ENCODE measurements at places on chromosomes 2 and 18.

GRCh38 chr2:182585001-182585400 is 131.1 kb upstream of the DNAJC10 start:
- no peak for DNase-seq

- DNase-seq: no peak
These were observed 110.0 kb upstream of the FZD7 start for GRCh38 chr2:201923436-201924328.

GRCh38 chr18:9971313-9971920 is 57.6 kb downstream of the VAPA start:
- peak; percentile 39 for DNase-seq

GRCh38 chr2:238171575-238172187 is 12.9 kb downstream of the ERFE start:
- no peak for DNase-seq

GRCh38 chr2:192978395-192978794 is 783.7 kb upstream of the TMEFF2 start:
- no peak for DNase-seq

DNA sequence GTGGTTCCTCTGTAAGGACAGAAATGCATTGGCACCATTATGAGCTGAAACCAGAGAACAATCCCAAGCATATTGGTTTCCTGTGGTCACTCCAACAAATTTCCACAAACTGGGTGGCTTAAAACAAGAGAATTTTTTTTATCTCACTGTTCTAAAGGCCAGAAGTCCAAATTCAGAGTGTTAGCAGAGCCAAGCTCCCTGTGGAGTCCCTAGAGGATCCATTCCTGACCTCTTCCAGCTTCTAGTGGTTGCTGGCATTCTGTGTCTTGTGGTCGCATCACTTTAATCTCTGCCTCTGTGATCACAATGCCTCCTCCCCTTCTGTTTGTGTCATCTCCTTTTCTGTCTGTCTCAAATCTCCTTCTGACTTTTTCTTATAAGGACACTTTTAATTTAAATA is 380.3 kb downstream of the NYAP2 start:
- DNase-seq: no peak

- DNase-seq: no peak
These were observed 92.4 kb downstream of the DYSF start for GRCh38 chr2:71545572-71546274.

DNA sequence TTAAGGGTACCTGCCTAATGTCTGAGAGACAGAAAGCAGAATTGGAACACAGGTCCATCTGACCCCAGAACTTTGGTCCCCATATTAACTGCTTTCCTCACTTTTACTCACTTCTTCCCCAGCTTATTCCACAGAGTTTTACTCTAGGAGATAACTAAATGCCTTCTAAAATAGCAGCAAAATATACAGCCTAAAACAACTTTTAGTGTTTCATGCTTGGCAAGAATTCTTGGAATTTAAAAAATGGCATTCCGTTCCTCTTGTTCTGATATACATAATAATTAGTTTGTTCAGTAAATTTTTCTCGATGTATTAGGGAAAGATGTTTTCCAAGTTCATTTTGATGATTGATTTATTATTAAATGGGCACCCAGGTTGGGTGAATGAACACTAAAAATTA is 151.9 kb downstream of the FHOD3 start:
- no peak for DNase-seq

- no peak for DNase-seq
These were observed 30.8 kb downstream of the TWSG1 start for GRCh38 chr18:9365406-9365805.

GRCh38 chr2:200812122-200813022 is 662 bp downstream of the BZW1 start:
- DNase-seq: peak; percentile 33

- no peak for DNase-seq
These were observed 978.1 kb upstream of the CDH2 start for GRCh38 chr18:29154758-29155725.

DNA sequence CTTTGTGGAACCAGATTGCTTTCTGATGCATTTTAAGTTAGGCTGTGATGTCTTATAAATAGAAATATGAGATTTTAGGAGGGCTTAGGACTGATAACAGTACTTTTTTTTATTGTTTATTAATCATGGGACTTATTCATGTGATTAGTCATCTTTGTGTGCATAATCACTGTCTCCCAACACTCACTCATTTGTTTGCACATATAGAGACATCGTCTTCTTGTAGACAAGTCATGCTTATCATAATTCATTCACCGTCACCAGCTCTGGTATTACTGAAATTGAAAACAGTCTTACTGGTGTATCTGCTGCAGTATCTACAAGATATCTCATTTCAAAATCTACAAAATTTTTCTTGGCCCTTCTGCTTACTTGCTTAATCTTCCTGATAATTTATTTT is 45.8 kb downstream of the WDR7 start:
- DNase-seq: no peak

GRCh38 chr2:241935314-241935713 is 65.8 kb downstream of the RTP5 start:
- no peak for DNase-seq

DNA sequence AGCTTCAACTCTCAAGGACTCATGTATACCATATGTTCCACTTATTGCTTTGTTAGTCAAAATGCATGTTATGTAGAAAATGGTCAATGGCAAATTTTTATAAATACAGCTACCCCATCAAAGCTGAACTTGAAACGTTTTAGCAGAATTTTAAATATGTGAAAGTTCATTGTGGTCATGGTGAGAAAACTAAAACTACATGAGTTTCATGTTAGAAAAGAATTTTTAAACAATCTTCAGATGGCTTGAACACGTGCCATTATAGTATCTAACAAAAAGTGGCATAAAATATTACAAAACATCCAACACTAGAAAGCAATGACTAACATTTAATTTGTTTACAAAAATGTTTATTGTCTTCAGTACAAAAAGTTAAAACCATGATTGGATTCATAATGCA is 246.0 kb upstream of the KCNJ3 start:
- no peak for DNase-seq

DNA sequence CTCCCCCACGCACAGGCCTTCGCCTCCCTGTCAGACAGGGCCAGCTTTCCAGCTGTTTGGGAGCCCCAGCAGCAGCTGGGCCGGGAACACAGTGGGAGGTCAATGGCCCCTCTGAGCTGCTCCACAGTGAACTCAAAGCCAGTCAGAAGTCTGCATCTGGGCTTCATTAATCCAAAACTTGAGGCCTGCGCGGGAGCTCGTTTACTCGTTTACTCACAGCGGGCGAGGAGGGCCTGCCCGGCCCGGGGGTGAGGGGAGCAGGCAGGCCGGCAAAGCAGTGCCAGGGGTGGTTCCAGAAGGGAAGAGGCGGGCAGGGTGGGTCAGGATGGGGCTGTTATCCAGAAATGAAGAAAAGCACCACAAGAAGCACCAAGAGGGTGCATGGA is 36.8 kb upstream of the SEMA4C start:
- DNase-seq: peak; percentile 34

GRCh38 chr2:171702781-171703556 is 15.7 kb downstream of the DYNC1I2 start:
- no peak for DNase-seq

GRCh38 chr2:46010223-46010924 is 286.8 kb upstream of the EPAS1 start:
- no peak for DNase-seq

GRCh38 chr2:8314063-8314462 is 367.8 kb upstream of the ID2 start:
- DNase-seq: no peak

- DNase-seq: no peak
These were observed 44.9 kb downstream of the PARD6G start for GRCh38 chr18:80202264-80202998.

- no peak for DNase-seq
These were observed 246.8 kb downstream of the DYSF start for GRCh38 chr2:71700041-71700657.

- no peak for DNase-seq
These were observed 314.5 kb upstream of the CHAC2 start for GRCh38 chr2:53452957-53453748.

GRCh38 chr2:34003795-34004194 is 404.7 kb upstream of the FAM98A start:
- DNase-seq: no peak

DNA sequence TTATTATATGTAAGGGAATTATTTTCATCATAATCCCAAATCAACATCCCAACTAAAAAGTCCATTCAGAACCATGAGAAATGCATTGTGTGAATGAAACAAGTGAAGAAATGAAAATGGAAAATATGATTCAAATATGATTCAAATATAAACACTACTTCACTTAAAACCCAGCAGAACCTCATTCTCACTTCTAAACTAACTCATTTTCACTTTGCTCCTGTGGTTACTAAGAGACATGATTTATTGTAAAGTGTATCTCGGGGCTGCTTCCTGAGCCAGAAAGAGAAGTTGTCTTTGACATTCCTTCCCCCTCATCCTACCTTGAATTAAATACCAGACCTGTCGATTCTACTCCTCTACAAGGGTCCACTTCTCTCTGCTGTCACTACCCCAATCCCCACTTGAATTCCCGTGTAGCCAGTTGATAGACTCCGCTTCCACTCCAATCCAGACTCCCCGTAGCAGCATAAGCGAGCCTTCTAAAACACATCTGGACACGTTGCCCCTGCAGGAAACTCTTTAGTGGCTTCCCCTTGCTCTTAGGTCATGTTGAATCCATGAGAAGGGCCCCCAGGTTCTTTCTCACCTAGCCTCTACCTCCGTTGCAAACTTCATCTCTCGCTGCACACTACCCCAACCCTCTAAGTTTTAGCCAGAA is 697.0 kb upstream of the ID2 start:
- DNase-seq: no peak

DNA sequence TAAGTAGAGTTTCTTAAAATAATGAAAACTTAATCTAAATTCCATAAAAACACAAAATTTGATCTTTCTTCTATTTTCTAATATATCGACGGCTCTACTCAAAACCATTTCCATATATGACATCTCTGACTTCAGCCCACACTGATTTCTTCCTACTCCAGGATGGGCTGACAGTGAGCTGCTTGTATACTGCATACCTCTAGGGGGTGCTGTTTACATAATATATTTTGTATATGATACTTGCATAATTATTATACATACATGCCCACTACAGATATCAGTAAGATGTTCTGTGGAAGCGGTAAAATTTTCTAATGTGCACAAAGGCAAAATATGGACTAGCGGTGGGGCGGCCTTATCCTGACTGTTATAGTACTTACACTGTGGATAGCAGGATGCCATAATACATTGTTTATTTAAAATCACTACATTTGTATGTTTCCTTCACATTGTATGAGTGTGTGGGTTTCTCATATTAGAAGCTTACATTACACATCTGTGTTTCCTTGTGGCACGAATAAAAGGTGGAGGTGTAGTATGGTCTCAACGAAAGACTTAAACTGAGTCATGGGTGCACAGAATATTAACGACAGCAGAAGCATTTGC is 66.1 kb upstream of the NXPH2 start:
- no peak for DNase-seq

GRCh38 chr18:5998907-5999306 is 103.6 kb upstream of the TMEM200C start:
- DNase-seq: no peak

- DNase-seq: no peak
These were observed 18.8 kb upstream of the FN1 start for GRCh38 chr2:215454519-215455246.

GRCh38 chr2:6793913-6794312 is 71.8 kb downstream of the CMPK2 start:
- DNase-seq: no peak

DNA sequence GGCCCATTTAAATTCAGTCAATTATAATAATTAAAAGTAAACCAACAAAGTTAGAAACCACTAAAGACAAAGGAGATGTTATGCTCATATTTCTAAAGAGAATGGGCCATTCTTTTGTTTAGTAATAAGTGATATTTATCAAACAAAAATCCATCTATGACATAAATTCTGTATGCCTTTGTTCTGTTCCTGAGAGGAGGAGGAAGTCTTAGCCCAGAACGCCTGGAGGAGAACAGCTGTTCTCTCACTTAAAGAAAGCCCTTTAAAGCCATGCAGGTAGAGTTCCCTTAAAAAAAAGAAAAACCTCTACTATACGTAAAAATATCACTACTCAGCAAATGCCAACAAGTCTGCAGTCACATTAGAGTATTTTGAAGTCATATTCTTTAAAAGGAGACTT is 15.5 kb downstream of the LAMA1 start:
- no peak for DNase-seq

GRCh38 chr18:12315490-12315889 is 7.4 kb downstream of the TUBB6 start:
- DNase-seq: no peak

- DNase-seq: no peak
These were observed 183.5 kb upstream of the ZNF521 start for GRCh38 chr18:25535495-25535894.

DNA sequence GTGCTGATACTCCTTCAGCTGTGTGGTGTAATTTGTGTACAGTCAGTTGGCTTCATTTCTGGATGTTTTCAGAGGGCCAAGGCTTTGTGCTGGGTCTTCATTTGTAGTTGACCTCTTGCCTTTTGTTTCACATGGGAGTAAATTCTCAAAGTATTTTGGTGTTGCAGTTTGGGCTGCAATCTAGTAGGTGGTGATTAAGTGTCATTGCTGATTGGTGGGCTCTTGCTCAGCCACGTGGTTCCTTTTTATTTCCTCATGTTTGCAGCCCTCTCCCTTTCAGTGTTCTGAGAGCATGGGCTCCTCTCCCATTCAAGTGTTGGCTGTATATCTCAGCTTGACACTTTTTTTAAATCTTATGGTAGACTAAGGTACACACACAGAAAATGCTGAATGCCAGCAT is 96.8 kb downstream of the SNTG2 start:
- no peak for DNase-seq

- DNase-seq: no peak
These were observed 79.0 kb downstream of the HDAC4 start for GRCh38 chr2:239321596-239322415.

DNA sequence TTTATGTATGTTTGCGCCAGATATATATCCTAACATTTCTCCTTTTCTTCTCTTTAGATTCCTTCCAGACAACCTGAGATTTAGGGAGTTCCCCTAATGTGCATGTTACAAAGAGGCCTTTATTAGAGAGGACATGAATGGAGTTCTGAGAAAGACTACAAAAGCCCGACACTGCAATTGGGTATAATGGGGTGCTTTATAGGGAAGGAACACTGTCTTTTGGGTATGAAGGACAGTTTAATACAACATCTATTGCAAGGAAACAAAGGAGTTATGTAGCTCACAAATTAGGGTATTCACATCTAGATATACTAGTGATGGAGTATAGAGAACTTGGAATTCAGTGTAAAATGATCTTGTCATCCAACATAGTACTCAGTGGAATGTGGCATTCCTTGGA is 383.8 kb downstream of the FIGN start:
- no peak for DNase-seq

Measured in thoracic aorta (tissue), 2 donors.